ENCODE measurements at places on chromosomes 7 and 10.

- no peak for DNase-seq
These were observed 35.0 kb downstream of the CNNM1 start for GRCh38 chr10:99364125-99364524.

DNA sequence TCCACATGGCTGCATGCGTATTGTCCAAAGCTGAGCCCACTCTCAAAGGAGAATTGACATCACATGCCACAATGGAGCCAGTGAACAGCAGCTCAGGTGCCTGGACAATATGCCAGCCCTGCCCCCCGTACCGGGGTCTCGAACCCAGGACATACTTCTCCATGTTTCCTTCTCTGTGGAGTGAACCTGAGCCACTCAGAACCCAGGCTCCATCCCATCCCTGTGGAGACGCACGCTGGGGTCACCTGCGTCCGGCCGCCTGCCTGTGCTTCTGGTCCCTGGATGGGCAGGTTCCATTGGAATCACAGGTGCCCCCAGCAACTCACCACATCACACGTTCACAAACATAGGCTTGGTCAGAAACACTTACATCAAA lies 229.8 kb downstream of the DNAJB6 start:
- no peak for DNase-seq

DNA sequence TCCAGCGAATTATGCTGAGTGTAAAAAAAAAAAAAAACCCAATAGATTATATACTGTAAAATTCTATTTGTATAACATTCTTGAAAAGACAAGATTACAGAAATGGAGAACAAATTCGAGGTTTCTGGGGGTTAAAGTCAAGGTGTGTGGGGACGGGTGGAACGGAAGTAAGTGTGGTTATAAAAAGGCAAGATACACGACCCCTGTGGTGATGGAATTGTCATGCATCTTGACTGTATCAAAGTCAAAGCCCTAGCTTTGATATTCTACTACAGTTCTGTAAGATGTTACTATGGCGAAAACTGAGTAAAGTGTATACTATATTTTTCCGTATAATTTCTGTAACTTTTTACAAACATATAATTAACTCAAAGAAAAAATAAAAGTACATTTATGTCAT lies 718.2 kb upstream of the PCDH15 start:
- DNase-seq: no peak

DNA sequence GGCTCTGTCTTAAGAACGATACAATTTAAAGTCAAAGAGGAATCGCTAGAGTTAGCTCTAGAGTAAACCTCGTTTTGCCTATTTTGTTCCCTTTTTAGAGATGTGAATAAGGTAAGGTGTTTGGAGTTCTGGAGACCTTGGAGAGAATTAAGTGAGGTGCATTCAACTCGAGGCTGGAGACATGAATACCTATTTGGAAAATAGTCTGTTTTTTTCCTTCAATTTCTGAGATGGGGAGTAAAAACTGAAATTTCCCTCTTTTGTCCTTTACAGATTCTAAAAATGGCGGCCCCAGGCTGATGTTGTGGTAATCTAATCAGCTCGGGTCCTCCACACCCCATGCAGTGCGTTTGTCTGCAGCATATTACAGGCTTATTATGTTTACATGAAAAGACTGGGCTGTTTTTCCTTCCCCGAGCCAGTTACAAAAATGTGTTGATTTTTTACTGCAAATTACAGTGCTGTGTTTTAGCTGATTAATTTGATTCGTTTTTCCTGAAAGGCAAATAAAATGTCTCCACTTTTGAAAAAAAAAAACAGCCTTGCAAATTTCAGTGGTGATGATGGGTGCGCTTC lies 1.5 kb downstream of the KMT2E start:
- DNase-seq: peak; percentile 53

- peak; percentile 20 for DNase-seq
These were observed 12.9 kb downstream of the MTPN start for GRCh38 chr7:135964274-135964673.

- no peak for DNase-seq
These were observed 89.9 kb downstream of the ADCY1 start for GRCh38 chr7:45663965-45664633.
